Lower lobe of right lung (tissue), 2 donors: ENCODE measurements at places on chromosomes 6 and 20. TPM values are rescaled to one million over a fixed set of nuclear protein-coding genes. Genes with fewer than 3 reads are reported as not detected.

The VGLL2 gene
- not detected for total RNA-seq

The FNDC11 gene
- total RNA-seq = 1.3 TPM

DNA sequence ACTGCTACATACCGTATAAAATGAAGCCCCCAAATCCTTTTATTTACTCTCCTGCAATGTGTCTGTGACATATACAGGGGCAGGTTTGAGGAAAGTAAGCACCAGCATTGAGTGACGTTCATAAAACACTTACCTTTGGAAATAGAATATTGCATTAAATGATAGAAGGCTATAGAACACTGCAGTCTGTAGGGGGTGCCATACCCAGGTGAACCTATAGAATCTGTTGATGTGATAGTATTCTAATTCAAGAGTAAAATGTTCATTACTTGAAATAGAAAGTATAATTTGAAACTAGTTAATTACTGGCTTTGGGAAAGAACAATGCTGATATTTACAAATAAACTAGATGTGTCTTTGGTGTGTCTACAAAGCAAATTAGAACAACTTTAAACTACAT lies 47.0 kb upstream of the PRL start:
- no peaks in the 10 kb centered on the region for H3K27me3 ChIP-seq
- no peaks in the 10 kb centered on the region for H3K4me1 ChIP-seq
- no peaks in the 10 kb centered on the region for H3K36me3 ChIP-seq
- no peak overlapping the region for H3K27ac ChIP-seq
- no peak for DNase-seq
- H3K4me3 ChIP-seq = no peak overlapping the region

The BHLHE23 gene
- not detected for total RNA-seq

DNA sequence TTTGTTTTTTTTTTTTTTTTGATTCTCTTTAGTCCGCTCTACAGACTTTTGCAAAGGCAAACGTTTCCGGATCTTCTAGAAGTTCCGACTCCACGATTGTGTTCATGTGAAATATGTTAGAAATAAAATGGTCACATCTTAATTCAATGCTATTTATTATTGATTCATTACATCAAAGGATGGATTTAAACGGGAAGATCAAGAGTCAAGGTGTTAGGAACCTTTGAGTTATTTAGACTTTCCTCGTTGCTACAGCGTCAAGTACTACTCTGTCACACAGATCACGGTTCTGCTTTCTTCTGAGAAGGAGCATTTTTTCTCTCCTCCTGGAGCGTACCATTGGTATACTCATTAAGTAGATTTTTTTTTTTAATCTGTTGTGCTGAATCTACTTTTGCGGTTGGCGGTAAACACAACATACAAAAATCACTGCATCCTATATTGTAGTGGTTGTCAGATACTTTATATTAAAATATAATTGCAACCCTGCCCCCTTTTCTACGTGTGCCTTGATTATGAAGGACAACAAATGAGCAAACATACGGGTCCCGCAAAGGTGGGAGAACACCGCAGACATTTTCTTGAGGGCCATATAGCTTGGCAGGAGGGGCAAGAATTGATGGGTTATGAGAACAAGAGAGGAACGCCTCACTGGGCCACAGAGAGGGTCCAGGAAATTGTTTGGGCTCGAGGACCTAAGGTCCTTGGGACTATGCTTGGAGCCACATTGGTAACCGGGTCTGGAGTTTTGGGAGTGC lies 17.5 kb downstream of the HMGN4 start:
- peaks cover 7% of the 10 kb centered on the region for H3K4me1 ChIP-seq
- DNase-seq = no peak
- no peaks in the 10 kb centered on the region for H3K36me3 ChIP-seq
- peak overlapping the region; percentile 55 for H3K4me3 ChIP-seq
- H3K27me3 ChIP-seq = no peaks in the 10 kb centered on the region

The PGC gene
- 947 TPM for total RNA-seq

The THEMIS gene
- 1.8 TPM for total RNA-seq

DNA sequence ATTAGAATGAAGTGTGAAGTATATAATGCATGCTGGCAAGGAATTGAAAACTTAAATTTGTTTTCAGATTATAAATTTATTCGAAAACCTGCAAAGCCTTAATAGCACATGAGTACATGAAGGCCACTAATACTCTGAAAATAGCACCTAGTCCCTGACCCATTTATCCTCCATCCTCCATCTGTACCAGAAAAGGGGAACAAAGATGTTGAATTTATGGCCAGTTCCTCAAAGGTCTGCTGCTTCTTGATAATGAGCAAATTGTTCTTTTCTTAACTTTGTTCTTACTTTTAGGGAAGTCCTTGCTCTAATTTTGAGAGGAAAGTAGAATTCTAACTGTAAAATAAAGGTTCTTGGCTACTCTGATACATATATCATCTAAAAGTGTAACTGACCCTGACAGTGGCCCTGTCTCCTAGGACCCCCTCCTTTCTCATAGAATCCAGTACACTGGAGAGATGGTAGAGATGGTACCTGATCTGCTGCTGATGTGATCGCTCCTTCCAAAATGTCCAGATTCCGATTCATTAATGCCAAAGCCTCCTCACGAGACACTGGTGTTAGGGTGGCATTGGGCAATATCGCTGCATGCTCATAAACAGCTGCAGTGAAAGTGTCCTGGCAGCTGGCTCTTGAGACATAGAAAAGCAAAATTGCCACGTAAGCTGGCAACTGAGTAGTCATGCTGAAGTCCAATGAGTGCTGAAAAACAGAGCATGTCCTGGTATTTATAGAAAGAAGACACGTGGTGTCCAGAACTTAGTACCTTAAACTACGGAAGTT lies at the start of gene VNN1:
Gene VNN1, minus strand, starts transcription at position 704 of the 783 bp plus-strand sequence. Its CDS starts 20 bp downstream, at position 684.
- H3K4me3 ChIP-seq = no peak within 1 kb of the TSS
- H3K36me3 ChIP-seq = no peaks in the 10 kb centered on the region
- H3K4me1 ChIP-seq = no peaks in the 10 kb centered on the region
- no peak for DNase-seq

The ANKRD66 gene
- 4.0 TPM for total RNA-seq

The ARFGEF3 gene
- 33.8 TPM for total RNA-seq

DNA sequence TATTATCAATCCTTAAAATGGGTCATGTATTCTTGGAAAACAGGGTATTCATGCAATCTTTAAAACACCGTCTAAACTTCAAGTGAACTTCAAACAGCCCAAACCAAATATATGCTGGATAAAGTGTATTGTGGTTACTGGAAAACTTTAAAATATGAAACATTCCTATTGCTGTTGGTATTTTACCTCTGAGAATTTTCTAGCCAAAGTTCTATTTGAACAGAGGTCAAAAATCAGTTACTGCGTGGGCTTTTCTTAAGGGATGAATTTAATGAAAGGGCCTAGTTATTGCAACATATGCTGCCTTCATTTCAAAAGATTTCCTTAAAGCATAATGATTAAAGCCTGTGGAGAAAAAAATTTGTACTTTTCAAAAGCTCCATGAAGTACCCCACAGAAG lies 436.0 kb downstream of the PLCB1 start:
- no peak overlapping the region for H3K4me3 ChIP-seq
- H3K36me3 ChIP-seq = no peaks in the 10 kb centered on the region
- no peaks in the 10 kb centered on the region for H3K4me1 ChIP-seq
- H3K27me3 ChIP-seq = no peaks in the 10 kb centered on the region
- no peak overlapping the region for H3K27ac ChIP-seq

The BPIFB1 gene
- total RNA-seq = 263 TPM

GRCh38 chr6:116682334-116682712 lies 1.3 kb downstream of the KPNA5 start:
- peaks cover 24% of the 10 kb centered on the region for H3K4me1 ChIP-seq
- peak overlapping the region; percentile 93 for H3K27ac ChIP-seq
- H3K27me3 ChIP-seq = no peaks in the 10 kb centered on the region
- no peak for DNase-seq
- peak overlapping the region; percentile 85 for H3K4me3 ChIP-seq
